H54 (cell line): ENCODE measurements at places on chromosomes 2 and 18.

GRCh38 chr2:197058777-197059300, 132.3 kb upstream of the PGAP1 start:
- no peak for DNase-seq

DNA sequence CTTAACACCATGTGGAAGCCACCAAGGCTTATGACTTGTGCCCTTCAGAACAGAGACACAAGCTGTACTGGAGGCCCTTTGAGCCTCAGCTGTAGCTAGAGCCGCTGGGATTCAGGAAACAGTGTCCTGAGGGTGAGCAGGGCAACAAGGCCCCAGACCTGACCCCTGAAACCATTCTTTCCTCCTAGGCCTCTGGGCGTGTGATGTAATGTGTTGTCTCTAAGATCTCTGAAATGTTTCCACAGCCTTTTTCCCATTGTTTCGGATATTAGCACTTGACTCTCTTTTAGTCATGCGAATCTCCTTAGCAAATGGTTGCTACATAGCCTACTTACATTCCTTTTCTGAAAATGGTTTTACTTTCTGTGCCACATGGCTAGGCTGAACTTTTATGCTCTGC, 114.9 kb downstream of the CD8B2 start:
- DNase-seq: no peak

- no peak for DNase-seq
Observed at GRCh38 chr2:109473616-109474318, 140.0 kb downstream of the SEPTIN10 start.

DNA sequence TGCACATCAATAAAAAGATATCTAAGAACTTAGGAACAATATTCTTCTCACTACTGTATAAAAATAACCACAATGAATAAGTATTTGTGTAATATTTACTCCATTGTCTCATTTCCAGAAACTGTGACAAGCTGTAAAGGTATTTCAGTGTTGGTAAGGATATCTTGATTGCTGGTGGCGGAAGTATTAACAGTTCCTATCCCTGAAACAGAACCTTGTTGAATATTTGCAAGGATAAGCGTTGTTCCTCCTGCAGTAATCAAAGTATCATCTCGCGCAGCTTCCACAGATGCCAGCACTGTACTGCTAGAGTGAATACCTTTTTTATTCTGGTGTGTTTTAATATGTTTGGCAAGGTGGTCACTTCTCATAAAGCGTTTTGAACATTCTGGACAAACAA, 55.3 kb downstream of the SP3 start:
- DNase-seq: no peak

GRCh38 chr2:52034706-52035105, 1002.8 kb upstream of the NRXN1 start:
- no peak for DNase-seq

GRCh38 chr2:186559848-186560247, 30.0 kb upstream of the ITGAV start:
- DNase-seq: no peak

GRCh38 chr2:70241340-70241739, 7.1 kb downstream of the TIA1 start:
- DNase-seq: no peak

DNA sequence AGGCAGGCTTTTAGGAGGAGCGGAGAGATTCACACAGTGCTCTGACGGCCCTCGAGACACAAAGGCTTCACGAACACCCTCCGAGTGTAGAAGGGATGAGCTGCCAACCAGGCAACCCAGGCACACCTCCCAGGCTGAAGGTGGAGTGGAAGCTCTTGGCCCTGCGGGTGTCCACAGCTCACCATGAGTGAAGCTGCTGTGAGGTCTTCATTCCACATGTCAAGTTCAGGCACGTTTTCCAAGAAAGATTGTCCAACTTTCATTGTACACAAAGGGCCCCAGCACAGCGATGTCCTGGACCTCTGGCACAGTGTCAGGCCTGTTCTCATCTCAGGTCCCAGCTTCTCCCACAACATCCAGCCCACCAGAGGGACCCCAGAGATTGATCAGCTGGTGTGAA, 13.4 kb downstream of the PARD6G start:
- no peak for DNase-seq

- DNase-seq: no peak
Observed at GRCh38 chr2:80887841-80888378, 583.4 kb upstream of the LRRTM1 start.

DNA sequence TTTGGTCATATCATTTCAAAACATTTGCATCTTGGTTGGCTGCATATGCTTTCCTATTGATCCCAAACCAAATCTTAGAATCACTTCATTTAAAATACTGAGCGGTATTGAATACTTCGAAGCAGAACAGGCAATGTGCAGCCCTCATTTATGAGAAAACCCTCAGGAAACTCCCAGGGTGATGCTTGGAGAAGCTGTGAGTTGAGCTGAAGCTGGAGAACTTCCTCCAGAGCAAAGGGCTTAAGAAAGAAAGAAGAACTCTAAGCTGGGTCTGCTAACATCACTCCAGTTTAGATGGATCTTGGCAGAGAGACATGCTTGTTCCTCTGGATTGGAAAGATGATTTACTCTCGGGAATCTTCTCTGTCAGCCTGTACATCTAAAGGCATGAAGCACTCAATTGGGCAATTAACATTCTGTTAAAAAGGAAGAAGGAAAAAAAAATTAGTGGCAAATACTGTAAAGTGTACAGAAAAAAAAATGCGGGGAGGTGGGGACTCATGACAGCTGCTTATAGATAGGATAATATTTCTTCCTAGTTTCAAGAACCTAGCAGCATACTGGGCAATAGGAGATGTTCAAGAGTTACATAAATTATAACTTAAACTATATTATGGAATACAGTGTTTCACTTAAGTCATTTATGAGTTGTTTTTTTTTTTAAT, 49.5 kb downstream of the ATIC start:
- no peak for DNase-seq

- no peak for DNase-seq
Observed at GRCh38 chr2:158995677-158996049, 27.2 kb downstream of the TANC1 start.

DNA sequence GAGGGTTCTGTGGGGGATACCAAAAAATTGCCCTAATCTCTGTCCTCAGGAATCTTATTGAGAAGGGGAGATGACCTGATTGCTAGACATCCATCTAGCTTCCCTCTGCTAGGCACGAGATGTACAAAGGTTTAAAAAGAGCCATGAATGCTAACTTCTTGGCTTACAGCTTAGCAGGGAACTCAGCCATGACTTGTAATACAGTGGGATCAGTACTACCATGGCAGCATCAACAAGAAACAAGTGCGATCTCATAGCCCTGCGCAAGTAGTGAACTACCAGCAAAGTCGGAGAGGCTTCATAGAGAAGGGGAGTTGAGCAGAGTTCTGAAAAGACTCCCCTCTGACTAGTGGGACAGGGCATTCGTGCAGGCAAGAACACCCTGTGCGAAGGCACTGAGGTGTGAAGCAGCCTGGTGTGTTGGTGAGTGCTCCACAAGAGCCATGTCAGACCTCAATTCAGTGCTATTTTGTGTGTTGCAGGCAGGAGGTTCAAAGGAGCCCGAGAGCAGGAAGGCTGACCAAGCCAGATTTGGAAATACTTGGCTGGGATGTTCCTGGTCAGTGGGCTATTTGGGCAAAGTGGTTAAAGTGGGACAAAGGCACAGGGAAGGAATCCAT, 130.0 kb downstream of the FMNL2 start:
- DNase-seq: no peak

DNA sequence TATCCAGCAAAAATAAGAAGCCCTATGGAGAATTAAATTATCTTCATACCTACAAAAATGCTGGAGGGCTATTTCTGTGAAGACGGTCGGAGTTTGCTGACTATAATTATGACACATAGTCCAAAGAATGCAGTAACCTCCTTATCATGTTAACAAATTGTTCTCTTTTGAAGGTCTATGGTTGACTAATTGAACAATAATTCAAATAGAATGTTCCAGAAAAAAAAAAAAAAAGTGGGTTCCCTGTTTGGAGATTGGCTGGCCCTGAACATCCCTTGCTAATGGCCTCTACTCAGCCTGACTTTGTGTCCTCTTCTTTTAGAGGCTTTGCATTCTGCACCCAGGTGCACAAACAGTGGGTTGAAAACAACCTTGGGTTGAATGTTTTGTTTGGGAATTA, 82.8 kb upstream of the CCBE1 start:
- DNase-seq: peak; percentile 6

GRCh38 chr2:37795938-37796337, 124.5 kb upstream of the CDC42EP3 start:
- no peak for DNase-seq

DNA sequence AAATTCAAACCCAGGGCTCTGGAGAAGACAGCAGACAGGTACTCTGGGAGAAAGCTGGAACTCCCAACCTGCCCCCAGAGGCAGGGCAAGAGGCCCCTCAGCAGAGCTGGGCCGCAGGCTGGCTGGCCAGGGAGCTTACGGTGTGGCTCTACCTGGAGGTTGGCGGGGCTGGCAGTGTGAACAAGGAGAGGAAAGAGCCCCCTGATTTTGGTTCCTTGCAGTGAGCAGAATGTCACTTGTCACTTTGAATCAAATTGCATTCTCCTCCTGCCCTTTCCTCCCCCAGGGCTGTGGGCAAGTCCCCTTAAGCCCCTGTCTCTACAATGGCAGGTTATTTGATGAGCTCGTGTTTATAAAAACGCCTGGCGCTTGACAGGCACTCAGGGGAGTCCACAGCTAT, 32.6 kb downstream of the MYO7B start:
- DNase-seq: no peak

DNA sequence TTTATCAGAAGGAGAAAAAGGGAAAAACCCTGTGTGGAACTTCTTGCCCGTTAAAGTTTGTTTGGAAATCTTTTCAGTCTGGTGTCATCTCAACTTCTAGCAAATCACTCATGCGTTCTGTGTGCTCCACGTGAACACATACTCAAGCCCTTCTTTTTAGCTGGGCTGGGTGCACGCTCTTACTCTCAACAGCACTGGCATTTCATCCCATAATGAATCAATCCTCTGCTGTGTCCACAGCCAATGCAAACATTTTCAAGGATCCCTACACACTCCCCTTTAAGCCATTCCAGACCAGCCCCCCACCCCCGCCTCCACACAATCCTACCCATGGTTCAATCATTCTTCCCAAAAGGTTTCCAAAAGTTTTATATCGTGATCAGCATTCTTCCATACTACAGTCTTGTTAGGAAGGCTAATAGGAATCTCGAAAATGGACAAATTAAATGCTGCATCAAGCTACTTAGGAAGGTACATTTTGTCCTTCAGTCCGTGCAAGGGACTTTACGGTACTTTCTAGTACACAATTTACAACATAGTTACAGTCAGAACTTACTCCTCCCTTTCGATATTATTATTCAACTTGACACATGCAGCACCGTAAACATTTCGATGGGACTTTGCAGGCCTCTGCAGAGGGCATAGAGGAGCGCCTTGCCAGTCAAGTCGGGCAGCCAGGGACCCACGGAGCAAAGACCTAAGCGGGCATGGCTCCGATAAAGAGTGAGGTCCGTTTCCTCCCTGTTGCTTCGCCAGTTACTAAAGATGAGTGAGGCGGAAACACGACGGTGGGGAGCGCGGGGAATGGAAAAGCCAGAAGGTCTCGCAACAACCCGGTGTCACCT, 1.4 kb downstream of the PTGR3 start:
- no peak for DNase-seq

DNA sequence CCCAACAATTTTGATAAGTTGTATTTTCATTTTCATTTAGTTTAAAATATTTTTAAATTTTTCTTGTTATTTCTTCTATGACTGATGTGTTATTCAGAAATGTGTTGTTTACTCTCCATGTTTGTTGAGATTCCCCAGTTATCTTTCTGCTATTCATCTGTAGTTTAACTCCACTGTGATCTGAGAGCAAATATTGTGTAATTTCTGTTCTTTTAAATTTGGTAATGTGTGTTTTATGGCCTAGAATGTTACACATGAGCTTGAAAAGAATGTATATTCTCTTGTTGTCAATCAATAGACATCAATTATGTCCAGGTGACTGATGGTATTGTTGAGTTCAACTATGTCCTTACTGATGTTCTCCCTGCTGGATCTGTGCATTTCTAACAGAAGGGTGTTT, 188.2 kb downstream of the CYP26B1 start:
- DNase-seq: no peak

DNA sequence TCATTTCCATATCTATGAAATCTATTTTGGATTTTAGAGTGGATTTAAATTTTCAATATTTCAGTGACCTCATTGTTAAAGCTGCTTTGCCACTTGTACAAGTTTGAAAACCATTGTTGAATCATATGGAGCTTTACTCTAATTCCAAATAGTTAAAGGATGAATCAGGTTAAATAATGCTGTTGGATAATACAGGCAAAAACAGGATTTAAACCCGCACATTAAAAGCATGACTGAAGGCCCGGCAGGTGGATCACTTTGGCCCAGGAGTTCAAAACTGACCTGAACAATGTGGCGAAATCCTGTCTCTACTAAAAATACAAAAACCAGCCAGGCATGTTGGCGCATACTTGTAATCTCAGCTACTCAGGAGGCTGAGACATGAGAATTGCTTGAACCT, 68.3 kb downstream of the RIF1 start:
- peak; percentile 19 for DNase-seq

DNA sequence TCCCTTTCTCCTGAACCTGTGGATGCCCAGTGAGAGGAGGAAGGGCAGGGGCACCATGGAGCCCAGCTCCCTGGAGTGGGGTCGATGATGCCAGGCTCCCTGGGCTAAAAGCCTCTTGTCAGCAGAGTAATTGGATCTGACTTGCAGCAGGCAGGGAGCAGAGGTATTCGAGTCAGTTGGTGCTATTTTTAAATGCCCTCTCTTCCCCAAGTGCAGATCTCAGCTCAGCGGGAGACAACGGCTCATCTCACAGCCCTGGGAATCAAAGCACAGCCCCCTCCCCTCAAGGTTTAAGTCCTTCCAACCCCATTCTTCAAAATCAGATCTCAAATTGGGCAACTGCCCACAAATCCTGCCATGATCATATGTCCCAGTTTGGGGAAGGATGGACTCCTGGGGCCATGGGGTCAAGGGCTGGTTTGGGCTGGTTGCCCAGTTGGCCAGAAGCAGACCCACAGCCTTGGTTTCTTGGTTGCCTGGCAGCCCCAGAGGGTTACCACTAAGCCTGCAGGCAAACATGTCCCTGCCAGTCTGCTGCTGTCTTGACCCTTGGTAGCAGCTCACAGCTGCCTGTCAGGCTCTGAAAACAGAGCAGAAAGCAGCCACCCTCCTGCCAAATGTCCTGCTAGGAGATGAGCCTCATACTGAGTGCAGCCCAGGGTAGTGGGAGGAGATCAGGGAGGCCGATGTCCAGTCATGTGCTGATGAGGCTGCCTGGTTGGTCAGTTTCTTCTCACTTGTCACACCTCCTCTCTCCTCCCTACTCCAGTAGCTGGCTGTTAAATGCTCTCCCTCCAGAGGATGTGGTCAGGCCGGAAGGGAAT, 244.9 kb downstream of the LOXHD1 start:
- no peak for DNase-seq

DNA sequence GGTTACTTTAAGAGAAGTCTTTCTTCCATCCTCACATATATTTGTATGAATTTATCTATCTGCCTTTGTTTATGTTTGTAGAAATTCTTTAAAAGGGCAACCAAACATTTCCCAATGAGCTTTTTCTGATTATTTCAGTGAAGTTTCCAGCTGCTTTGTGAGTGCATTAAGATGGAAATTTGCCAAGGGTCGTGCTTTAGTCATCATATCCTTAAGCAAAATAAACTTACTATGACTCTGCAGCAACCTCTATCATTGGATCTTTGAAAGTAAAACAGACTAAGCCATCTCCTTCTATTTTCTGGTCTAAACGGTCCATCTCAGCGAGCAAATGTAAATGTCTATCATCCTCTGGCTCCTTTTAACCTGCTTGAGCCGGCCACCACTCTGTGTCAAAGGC, 489.3 kb downstream of the SOX11 start:
- peak; percentile 7 for DNase-seq

- DNase-seq: no peak
Observed at GRCh38 chr2:56372071-56372656, 188.4 kb downstream of the CCDC85A start.
